ENCODE measurements at places on chromosomes 2 and 18. TPM values are rescaled to one million over a fixed set of nuclear protein-coding genes. Genes with fewer than 3 reads are reported as not detected.

The LCT gene
- not detected for total RNA-seq

The TGFA gene
- total RNA-seq = 8.2 TPM

DNA sequence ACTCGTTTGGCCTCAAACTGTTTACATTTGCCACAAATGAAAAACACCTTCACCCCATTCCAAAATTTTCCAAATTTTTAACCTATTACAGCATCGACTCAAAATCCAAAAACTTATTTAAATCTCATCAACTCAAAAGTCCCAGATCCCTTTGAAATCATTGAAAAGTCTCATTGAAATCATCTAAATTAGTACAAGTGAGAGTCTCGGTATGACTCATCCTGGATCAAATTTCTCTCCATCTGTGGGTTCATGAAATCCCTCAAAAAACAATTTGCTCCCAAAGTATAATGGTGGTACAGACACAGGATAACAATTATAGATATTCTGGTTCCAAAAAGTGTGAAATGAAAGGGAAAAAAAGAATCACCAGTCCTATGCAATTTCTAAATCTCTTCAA is 65.1 kb downstream of the LRP1B start:
- no peak for DNase-seq

- DNase-seq = no peak
Measured at GRCh38 chr2:41061356-41061755, 609.5 kb upstream of the SLC8A1 start.

- DNase-seq = no peak
Measured at GRCh38 chr18:23661735-23662308, 889 bp downstream of the ANKRD29 start.

- no peak for DNase-seq
Measured at GRCh38 chr2:231371430-231372054, 24.0 kb upstream of the B3GNT7 start.

DNA sequence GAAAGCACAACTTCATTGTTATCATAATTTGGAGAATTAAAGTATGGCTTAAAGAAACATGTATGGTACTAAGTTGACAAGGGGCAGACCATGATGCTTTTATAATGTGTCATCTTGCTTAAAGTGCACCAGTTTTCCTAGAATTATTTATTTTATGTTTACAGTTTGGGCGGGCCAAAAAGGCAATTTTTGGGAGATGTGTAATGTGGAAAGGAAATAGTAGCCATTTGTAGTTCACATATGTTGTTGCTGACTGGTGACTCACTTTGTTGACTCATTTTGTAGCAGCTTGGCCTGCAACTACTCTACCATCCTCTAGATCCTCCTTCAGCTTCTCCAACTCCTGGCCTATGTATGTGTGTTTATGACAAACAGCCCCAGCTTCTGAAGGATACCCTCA is 7.7 kb downstream of the ZSCAN30 start:
- no peak for DNase-seq

DNA sequence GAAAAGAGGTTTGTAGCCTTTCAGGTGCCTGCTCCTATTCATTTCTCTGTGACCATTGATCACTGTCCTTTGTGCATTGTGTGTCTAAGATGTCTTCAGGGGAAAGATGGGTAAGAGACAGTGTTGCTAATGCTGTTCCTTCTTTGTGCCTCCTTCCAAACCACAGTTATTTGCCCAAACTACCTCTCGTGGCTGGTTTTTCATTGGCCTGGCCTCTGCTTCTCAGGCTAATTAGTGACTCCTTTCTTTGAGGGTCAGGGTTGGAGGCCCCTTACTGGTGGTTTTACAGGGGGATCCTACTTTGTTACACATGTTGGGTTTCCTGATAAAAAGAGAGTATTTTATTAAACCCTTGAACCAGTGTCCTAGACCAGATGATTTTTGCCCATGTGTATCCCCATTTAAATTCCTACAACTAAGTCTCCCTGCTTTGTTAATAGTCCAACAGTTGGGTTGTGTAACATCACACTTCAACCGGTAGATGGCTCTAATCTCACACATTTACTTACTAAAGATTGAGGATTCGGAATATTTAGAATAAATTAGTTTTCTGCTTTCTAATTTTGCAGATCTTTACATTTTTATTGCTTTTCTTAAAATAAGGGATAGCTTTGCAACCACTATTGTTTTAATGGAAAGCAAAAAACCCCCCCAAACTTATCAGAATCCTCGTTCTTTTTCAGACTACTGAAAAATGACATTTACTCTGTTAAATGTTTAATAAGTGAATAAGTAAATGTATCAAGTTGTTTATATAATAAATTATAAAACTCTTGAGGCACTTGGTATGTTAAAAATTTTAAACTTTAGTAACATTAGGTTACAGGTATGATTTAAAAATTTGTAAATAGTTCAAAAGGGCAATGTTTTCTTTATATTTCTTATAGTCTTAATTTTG is 2.4 kb downstream of the MARS2 start:
- DNase-seq = no peak

DNA sequence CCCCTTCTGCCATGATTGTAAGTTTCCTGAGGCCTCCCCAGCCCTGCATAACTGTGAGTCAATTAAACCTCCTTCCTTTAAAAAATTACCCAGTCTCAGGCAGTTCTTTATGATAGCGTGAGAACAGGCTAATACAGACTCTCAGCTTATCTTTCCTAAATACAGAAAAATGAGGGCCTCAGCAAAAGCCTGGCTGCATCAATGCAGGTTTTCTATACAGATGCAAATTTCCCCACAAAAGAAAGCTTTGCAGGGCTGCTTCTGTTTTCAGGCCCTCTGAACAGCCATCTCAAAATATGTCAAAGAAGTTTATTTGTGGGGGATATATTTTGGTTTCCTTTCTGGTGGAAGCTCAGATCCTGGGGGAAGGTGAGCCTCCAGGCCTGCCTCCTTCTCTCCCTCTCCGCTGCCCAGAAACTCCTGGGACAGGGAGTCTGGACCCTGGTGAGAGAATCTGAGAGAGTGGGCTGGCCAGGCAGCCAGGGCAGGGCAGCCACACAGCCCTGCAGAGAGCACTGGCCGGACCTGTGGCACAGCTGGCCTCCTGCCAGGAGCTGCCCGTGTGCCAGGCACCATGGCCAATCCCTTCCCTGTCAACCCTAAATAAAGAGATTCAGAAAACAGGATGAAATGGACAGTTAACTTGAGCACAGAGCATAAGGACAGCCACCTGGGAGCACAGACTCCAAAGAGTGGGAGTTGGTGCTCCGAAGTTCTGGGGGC is 21.6 kb upstream of the AGXT start:
- DNase-seq = no peak

- no peak for DNase-seq
Measured at GRCh38 chr18:74360852-74361655, 45.4 kb downstream of the C18orf63 start.

GRCh38 chr2:157304811-157305722 is 20.6 kb downstream of the ERMN start:
- DNase-seq = no peak

DNA sequence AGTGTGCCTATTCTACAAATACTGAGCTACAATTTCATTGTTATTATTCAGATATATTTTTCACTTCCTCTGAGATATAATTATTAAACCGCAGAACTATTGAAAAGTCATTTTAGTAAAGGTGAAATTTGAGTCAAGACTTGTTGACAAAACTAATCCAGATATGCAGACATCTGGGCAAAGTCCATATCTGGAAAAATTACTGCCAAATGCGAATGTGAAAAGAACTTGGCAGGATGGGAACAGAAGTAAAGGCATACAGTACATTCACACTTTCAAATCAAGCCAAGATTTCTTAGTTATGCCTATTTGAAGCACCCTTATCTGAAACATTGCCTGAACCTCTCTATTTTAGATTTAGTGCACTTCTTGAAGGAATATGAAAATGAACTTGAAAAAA is 923.6 kb downstream of the CCDC85A start:
- DNase-seq = no peak

GRCh38 chr18:75478996-75479880 is 51.7 kb upstream of the SMIM21 start:
- no peak for DNase-seq
